Vagina (tissue), 2 donors: ENCODE measurements at places on chromosomes 7 and 10.

- H3K4me1 ChIP-seq: no peaks in the 10 kb centered on the region
- H3K36me3 ChIP-seq: no peaks in the 10 kb centered on the region
- no peak for DNase-seq
- no peak overlapping the region for H3K4me3 ChIP-seq
- no peak overlapping the region for H3K27ac ChIP-seq
- H3K27me3 ChIP-seq: no peaks in the 10 kb centered on the region
Observed at GRCh38 chr7:79332091-79332490, 121.4 kb downstream of the MAGI2 start.

- no peaks in the 10 kb centered on the region for H3K27me3 ChIP-seq
- no peaks in the 10 kb centered on the region for H3K36me3 ChIP-seq
- H3K27ac ChIP-seq: no peak overlapping the region
- no peak for DNase-seq
Observed at GRCh38 chr10:109207361-109207760, 716.0 kb downstream of the XPNPEP1 start.

DNA sequence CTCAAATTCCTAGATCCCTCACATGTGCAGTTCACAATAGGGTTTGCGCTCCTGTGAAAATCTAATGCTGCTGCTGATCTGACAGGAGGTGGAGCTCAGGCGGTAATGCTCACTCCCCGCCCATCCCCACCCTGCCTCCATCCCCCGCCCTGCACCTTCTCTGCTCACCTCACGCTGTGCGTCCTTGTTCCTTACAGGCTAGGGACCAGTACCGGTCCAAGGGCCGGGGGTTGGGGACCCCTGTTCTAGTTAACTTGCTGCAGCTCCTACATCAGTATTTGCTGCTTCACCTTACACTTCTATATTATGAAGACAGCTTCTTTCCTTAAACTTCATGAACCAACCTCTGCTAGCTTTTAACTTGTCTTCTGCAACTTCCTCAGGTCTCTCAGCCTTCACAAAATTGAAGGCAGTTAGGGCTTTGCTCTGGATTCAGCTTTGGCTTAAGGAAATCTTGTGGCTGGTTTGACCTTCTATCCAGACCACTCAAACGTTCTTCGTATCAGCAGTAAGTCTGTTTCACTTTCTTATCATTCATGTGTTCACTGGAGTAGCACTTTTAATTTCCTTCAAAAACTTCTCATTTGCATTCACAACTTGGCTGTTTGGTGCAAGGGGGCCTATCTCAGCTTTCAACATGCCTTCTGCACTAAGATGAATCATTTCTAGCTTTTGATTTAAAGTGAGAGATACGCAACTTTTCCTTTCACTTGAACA lies 1.7 kb upstream of the TNKS2 start:
- H3K4me3 ChIP-seq: peak overlapping the region; percentile 68
- H3K27me3 ChIP-seq: no peaks in the 10 kb centered on the region
- H3K27ac ChIP-seq: peak overlapping the region; percentile 96
- no peaks in the 10 kb centered on the region for H3K36me3 ChIP-seq
- DNase-seq: no peak

GRCh38 chr10:121735263-121735662 lies 137.0 kb upstream of the FGFR2 start:
- DNase-seq: no peak
- H3K27me3 ChIP-seq: no peaks in the 10 kb centered on the region
- no peak overlapping the region for H3K4me3 ChIP-seq
- no peaks in the 10 kb centered on the region for H3K4me1 ChIP-seq
- H3K27ac ChIP-seq: no peak overlapping the region
- no peaks in the 10 kb centered on the region for H3K36me3 ChIP-seq

DNA sequence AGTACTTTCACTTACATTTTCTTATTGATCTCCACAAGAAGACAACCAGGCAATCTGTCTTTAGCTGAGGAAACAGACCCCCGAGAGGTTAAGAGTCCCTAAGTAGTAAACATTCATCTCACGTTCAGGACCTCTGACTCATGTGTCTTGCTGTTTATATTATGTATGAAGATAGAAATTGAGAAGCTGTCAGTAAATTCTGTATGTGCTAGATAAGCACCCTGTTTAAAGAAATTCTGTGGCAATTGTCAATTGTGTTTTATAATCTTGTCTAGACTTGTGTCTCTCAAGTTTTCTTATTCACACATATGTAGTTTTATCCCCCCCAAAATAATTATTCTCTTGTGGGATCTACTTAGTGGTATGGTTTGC lies 14.5 kb downstream of the ADK start:
- no peak for DNase-seq
- H3K4me3 ChIP-seq: no peak overlapping the region
- no peaks in the 10 kb centered on the region for H3K27me3 ChIP-seq
- H3K36me3 ChIP-seq: no peaks in the 10 kb centered on the region

GRCh38 chr7:100406767-100407166 lies 21.7 kb downstream of the ZCWPW1 start:
- no peak for DNase-seq
- H3K4me1 ChIP-seq: no peaks in the 10 kb centered on the region
- no peaks in the 10 kb centered on the region for H3K27me3 ChIP-seq
- no peak overlapping the region for H3K4me3 ChIP-seq
- no peaks in the 10 kb centered on the region for H3K36me3 ChIP-seq
- H3K27ac ChIP-seq: no peak overlapping the region

- H3K27ac ChIP-seq: no peak overlapping the region
- DNase-seq: no peak
- no peaks in the 10 kb centered on the region for H3K27me3 ChIP-seq
- H3K36me3 ChIP-seq: no peaks in the 10 kb centered on the region
- no peak overlapping the region for H3K4me3 ChIP-seq
Observed at GRCh38 chr10:52999258-52999657, 226.7 kb upstream of the MBL2 start.

DNA sequence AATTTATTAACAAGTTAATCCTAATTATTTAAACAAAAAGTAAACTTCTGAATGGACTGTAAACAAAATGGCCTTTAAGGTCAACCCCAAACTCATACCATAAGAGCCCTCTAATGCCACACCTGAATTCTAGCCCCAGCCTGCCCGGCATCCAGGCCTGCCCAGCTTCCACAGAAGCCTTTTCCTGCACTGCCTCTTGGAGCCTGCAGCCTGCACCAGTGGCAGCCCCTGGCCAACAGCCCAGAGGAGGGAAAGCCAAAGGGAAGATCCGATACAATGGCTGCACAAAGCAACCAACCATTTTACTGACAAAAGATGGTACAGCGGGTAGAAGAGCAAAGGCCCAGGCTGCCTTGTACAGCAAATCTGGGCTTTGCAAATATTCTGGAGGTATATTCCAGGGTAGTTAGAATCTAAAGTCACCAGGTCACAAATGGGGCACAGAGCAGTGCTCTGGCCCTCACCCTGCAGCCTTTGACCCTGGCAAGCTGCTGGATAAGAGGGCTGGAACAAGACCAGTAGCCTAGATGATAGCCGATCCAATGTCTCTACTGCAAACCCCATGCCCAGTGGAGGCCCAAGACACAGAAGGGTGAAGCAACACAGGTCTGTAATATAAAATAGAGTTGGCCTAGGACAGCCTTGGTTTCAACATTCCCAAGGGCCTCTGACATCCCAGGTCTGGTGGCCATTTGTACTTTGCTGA lies 12.5 kb upstream of the CH25H start:
- peaks cover 29% of the 10 kb centered on the region for H3K4me1 ChIP-seq
- H3K27ac ChIP-seq: peak overlapping the region; percentile 15
- H3K4me3 ChIP-seq: no peak overlapping the region
- no peak for DNase-seq
- no peaks in the 10 kb centered on the region for H3K36me3 ChIP-seq

DNA sequence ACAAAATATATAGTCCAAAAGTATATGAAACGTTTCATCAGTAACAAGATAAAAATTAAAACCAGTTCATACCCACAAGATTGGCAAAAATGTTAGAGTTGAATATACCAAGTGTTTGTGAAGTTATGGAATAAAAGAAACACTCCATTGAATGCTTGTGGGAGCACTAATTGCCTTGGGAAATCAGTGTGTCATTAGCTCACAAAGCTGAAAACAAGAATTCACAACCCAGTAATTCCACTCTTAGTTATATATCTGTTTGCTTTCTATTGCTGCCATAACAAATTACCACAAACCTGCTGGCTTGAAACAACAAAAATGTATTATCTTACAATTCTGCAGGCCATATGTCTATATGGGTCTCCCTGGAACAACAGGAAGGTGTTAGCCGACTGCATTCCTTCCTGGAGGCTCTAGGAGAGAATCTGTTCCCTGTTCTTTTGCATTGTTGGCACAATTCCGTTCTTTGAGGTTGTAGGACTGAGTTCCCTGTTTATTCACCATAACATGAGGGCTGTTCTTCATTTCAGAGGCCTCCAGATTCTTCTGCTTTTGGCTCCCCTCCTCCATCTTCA lies 45.7 kb downstream of the SEM1 start:
- H3K27me3 ChIP-seq: no peaks in the 10 kb centered on the region
- no peaks in the 10 kb centered on the region for H3K4me1 ChIP-seq
- H3K27ac ChIP-seq: no peak overlapping the region
- DNase-seq: no peak

- H3K36me3 ChIP-seq: no peaks in the 10 kb centered on the region
- no peak overlapping the region for H3K27ac ChIP-seq
- no peak for DNase-seq
- H3K4me3 ChIP-seq: no peak overlapping the region
Observed at GRCh38 chr7:2165610-2166594, 66.8 kb downstream of the MAD1L1 start.

- H3K36me3 ChIP-seq: no peaks in the 10 kb centered on the region
- no peak overlapping the region for H3K27ac ChIP-seq
- H3K27me3 ChIP-seq: no peaks in the 10 kb centered on the region
- no peaks in the 10 kb centered on the region for H3K4me1 ChIP-seq
- no peak overlapping the region for H3K4me3 ChIP-seq
- no peak for DNase-seq
Observed at GRCh38 chr7:50806143-50806542, 23.4 kb upstream of the GRB10 start.

DNA sequence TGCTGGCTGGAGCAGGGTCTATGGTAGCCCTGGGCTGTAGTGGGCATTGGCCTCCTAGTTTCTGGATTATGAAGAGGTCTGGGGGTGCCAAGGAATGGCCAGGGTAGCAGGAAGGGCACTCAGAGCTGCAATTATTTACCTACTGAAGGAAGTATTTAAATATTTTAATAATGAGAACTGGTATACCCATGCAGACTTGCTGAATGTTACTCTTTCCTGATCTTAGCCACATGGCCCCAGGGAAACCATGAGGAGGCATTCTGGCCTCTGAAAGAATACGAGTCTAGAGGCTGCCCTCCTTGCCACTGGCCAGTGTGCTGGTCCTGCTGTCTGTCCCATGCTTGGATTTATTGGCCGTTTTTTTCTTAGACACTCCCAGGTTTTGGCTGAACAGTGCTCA lies 599.7 kb downstream of the LRMDA start:
- no peaks in the 10 kb centered on the region for H3K27me3 ChIP-seq
- H3K36me3 ChIP-seq: no peaks in the 10 kb centered on the region
- DNase-seq: no peak
- H3K4me3 ChIP-seq: no peak overlapping the region

DNA sequence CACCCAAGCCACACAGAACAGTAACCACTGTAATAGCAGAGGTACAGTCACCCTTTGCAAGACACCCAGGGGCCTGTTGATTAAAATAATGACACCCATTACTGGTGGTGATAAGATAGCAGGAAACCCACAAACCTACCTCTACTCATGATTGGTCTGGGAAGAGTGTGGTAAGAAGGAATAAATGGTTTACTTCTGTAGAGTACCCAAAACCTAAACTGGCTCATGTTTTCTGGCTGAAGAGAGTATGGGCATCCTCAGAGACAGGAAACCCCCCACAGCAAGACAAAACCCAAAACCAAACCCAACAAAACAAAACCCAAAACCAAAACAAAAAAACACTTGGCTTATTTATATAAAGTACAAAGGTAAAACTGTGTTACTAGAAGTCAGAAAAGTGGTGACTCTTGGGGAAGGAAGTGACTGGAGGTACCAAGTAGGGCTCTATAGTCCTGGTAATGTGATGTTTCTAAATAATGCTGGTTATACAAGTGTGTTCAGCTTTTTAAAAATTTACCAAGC lies 15.5 kb upstream of the DNAJB12 start:
- H3K27me3 ChIP-seq: no peaks in the 10 kb centered on the region
- no peak overlapping the region for H3K4me3 ChIP-seq
- H3K27ac ChIP-seq: no peak overlapping the region
- peaks cover 4% of the 10 kb centered on the region for H3K36me3 ChIP-seq
- no peak for DNase-seq
